Inflammatory macrophage treated with lipopolysaccharide for 4 hours (primary cell): ENCODE measurements at places on chromosomes 6 and 20.

DNA sequence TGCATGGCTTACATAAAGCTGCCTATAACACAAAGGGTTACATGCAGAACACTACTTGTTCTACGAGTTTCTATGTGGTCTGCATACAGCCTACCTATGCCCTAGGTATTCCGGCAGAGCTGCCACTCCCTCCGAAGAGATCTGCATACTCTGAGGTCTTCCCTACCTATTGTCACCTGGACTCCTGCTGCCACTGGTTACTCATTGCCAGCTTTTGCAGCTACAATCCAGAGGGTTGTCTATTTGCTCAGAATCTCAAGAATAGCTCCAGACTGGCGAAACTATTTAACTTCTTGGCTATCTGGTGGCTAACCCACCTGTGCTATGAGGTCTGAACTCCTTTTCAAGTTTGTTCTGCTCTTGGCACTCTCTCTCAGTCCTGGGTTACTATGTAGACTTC lies 323.3 kb downstream of the BMP2 start:
- DNase-seq, result no peak

DNA sequence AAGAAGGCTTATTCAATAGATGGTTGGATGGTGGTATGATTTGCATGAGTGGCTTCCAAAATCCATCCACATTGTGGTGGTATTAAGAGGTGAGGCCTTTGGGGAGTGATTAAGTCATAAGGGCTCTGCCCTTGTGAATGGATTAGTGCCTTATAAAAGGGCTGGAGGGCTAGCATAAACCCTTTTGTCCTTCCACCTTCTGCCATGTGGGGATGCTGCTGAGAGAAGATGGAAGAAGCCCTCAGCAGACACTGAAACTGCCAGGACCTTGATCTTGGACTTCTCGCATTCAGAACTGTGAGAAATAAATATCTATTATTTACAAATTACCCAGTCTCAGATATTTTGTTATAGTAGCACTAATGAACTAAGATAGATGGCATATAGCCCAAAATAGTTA lies 27.8 kb upstream of the SRPK1 start:
- peak; percentile 47 for DNase-seq

- DNase-seq, result no peak
Observed at GRCh38 chr6:134258849-134259306, 59.0 kb downstream of the SGK1 start.

GRCh38 chr20:61044499-61044898 lies 207.6 kb upstream of the CDH4 start:
- DNase-seq, result no peak

- DNase-seq, result no peak
Observed at GRCh38 chr6:39931607-39932006, 2.7 kb downstream of the MOCS1 start.

DNA sequence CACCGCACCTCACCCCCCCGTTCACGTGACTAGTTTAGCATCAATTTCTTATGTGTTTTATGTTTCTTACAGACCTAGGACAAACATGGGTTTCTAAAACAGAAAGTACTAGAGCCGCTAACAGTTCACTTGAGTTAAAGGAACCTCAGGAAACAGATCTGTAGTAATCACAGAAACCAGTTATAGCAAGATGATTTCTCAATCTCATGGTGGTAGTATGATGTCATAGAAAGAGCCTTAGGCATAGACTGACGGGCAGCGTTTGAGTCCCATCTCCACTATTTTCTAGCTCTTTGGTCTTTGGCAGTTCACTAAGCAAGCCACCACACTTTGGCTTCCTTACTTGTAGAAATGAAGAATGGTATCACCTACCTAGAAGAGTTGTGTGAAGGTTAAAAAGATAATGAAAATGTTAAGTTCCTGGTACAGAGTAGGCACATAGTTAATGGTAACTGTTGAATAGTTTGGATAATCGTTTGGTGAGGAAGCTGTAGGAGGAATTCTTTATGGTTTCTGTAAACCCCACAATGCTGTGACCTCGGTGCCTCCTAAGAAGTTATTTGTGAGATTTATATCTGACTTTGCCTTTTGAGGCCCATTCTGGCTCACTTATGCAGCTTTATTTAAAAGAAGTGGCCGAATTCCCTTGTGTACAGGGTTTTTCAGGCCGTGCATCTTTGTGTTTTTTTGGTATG lies 21.3 kb downstream of the CTNNBL1 start:
- peak; percentile 91 for DNase-seq
